Mesenchymal stem cell (in vitro differentiated cells and primary cell): ENCODE measurements at places on chromosomes 5 and 9.

DNA sequence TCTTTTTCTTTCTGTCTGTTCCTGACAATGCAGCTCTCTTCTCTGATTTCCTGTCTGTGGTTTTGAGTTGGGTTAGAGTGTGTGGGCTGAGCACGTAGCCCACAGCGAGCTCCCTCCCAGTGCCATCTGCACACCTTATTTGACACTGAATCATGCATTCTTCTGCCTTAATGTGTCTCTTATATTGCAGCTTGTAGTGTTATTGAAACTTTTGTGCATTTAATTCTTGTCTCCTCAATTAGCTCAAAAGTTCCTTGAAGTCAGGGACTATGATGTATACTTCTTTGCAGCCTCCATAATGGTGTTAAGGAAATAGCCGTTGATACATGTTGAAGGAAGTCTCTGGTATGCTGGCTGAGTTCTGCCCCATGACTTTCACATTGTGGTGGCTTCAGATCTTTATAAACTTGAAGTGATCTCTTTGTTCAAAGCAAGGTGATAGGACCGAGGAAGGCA, 576.2 kb upstream of the CLINT1 start:
- no peak overlapping the region for H3K4me3 ChIP-seq
- H3K4me1 ChIP-seq = peaks cover 2% of the 10 kb centered on the region
- no peaks in the 10 kb centered on the region for H3K27me3 ChIP-seq
- no peak overlapping the region for H3K27ac ChIP-seq

DNA sequence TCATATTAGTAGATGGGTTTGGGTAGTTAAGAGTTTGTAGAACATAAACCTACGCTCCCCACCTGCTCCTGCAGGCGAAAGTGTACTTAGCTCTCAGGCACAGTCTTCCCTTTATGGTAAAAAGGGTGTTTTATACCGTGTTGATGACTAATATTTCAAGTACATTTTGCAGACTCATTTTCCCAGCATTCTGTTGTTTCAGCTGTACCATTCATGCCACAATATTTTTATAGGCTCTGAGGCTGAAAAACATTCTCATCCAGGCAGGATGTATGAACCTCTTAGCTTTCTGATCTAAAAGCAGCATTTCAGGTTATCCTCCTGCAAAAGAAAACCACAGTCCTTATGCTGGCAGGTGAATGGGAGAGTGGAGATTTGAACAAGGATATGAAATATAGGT, 231.4 kb downstream of the NR2F1-AS1 start:
- no peak overlapping the region for H3K4me3 ChIP-seq
- H3K36me3 ChIP-seq = no peaks in the 10 kb centered on the region
- no peak for DNase-seq
- H3K27me3 ChIP-seq = no peaks in the 10 kb centered on the region
- peaks cover 7% of the 10 kb centered on the region for H3K4me1 ChIP-seq
- no peak overlapping the region for H3K27ac ChIP-seq

GRCh38 chr5:57316798-57317327, 143.0 kb downstream of the GPBP1 start:
- H3K4me3 ChIP-seq = no peak overlapping the region
- peaks cover 6% of the 10 kb centered on the region for H3K4me1 ChIP-seq
- no peak overlapping the region for H3K27ac ChIP-seq
- H3K27me3 ChIP-seq = peaks cover 9% of the 10 kb centered on the region

DNA sequence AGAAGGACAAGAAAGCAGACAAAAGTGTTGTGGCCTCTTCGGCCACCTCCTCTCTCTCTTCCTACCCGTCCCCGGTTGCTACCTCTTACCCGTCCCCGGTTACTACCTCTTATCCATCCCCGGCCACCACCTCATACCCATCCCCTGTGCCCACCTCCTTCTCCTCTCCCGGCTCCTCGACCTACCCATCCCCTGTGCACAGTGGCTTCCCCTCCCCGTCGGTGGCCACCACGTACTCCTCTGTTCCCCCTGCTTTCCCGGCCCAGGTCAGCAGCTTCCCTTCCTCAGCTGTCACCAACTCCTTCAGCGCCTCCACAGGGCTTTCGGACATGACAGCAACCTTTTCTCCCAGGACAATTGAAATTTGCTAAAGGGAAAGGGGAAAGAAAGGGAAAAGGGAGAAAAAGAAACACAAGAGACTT, 2.4 kb downstream of the EGR1 start:
- H3K36me3 ChIP-seq = peaks cover 13% of the 10 kb centered on the region
- no peak overlapping the region for H3K27ac ChIP-seq
- H3K4me3 ChIP-seq = no peak overlapping the region
- no peaks in the 10 kb centered on the region for H3K27me3 ChIP-seq

- peak; percentile 80 for DNase-seq
- H3K4me1 ChIP-seq = peaks cover 10% of the 10 kb centered on the region
- peak overlapping the region; percentile 34 for H3K27ac ChIP-seq
- H3K27me3 ChIP-seq = no peaks in the 10 kb centered on the region
- H3K36me3 ChIP-seq = no peaks in the 10 kb centered on the region
Measured at GRCh38 chr9:76576344-76576743, 117.4 kb downstream of the GCNT1 start.

- no peak overlapping the region for H3K27ac ChIP-seq
- DNase-seq = peak; percentile 18
- no peak overlapping the region for H3K4me3 ChIP-seq
- H3K4me1 ChIP-seq = no peaks in the 10 kb centered on the region
Measured at GRCh38 chr9:28264368-28264767, 691.1 kb upstream of the C9orf72 start.

- H3K4me3 ChIP-seq = no peak overlapping the region
- peak; percentile 31 for DNase-seq
- no peak overlapping the region for H3K27ac ChIP-seq
- H3K27me3 ChIP-seq = no peaks in the 10 kb centered on the region
Measured at GRCh38 chr9:108033976-108034964, 544.7 kb upstream of the KLF4 start.

DNA sequence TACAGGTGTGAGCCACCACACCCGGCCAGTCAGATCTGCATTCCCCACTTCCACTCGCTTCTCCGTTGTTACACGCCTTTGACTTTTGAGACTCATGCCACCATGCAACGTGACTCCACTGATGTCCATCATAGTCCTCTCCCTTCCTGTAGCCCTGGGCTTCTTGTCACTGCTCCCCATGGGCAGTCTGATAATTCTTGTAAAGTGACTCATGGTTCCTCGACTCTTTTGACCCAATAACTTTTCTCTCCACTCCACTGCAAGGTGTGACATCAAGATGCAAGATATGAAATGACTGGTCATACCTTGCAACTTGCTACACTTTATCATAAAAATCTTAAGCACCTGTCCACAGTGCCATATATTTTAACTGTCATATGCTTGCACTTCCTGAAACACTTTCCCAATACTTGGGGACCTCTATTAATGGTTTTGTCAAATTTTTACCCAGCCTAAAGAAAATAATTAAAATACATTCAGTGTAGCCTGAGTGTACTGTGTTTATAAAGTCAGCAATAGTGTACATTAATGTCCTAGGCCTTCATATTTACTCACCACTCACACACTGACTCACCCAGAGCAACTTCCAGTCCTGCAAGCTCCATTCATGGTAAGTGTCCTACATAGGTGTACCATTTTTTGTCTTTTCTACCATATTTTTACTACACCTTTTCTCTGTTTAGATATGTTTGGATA, 18.6 kb upstream of the ANKRD18A start:
- H3K36me3 ChIP-seq = no peaks in the 10 kb centered on the region
- H3K4me3 ChIP-seq = no peak overlapping the region

GRCh38 chr5:66553368-66553912, 42.8 kb upstream of the MAST4 start:
- H3K27me3 ChIP-seq = no peaks in the 10 kb centered on the region

DNA sequence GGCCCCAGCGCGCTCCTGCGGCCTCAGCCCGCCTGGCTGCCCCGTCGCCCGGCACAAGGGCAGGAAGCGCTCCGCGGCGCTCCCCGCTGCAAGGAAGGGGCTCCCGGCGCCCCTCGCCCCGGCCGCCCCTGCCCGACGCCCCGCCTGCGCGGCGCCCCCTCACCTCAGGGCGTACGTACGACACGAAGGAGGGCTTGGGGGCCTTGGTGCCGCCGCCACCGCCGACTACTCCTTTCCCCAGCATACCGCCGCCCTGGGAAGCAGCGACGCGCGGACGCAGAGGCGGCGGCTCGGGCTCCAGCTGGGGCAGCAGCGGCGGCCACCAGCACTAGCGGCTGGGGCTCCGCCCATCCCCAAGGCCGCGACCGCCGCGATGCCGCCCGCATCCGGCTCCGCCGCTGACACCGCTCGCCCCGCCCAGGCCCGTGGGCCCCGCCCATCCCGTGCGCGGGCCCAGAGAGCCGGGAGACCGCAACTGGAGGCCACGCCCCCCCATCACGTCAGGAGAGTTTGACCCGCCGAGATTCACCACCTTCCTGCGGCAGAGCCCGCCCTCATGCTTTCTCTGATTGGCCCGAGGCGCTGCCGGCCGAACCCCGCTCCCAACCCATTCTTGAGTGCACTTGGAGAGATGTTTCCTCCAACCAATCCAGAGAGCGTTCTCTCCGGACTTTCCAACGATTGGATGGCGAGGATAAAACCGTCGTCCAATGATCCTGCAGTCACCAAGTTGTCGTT, at the start of gene MTMR12:
TSS of gene MTMR12 (minus strand) at position 345 of the 738 bp plus-strand sequence. CDS start at position 244, 101 bp downstream.
- no peaks in the 10 kb centered on the region for H3K27me3 ChIP-seq
- peak within 1 kb of the TSS; percentile 88 for H3K4me3 ChIP-seq
- H3K4me1 ChIP-seq = peaks cover 8% of the 10 kb centered on the region
- no peaks in the 10 kb centered on the region for H3K36me3 ChIP-seq
- DNase-seq = peak; percentile 99

DNA sequence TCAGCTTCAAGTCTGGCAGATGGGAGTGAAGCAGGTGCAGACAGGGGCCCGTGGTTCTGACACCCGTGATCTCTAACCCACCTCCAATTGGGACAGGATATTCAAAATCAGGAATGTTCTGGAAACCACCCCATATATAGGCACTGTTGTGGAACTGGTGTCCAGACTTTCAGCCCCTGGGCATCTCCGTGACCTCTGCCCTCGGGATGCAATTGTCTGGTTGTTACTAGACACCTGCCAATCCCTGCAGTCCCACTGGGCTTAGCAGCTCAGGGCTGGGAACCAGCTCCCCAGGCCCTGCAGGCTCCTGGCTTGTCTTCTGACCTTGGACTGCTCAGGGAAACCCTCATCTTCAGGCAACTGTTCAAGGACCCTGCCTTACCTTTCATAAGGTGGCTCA, 38.8 kb downstream of the NTNG2 start:
- H3K4me1 ChIP-seq = peaks cover 4% of the 10 kb centered on the region
- peaks cover 63% of the 10 kb centered on the region for H3K27me3 ChIP-seq
- DNase-seq = no peak
- no peak overlapping the region for H3K4me3 ChIP-seq
- no peaks in the 10 kb centered on the region for H3K36me3 ChIP-seq

DNA sequence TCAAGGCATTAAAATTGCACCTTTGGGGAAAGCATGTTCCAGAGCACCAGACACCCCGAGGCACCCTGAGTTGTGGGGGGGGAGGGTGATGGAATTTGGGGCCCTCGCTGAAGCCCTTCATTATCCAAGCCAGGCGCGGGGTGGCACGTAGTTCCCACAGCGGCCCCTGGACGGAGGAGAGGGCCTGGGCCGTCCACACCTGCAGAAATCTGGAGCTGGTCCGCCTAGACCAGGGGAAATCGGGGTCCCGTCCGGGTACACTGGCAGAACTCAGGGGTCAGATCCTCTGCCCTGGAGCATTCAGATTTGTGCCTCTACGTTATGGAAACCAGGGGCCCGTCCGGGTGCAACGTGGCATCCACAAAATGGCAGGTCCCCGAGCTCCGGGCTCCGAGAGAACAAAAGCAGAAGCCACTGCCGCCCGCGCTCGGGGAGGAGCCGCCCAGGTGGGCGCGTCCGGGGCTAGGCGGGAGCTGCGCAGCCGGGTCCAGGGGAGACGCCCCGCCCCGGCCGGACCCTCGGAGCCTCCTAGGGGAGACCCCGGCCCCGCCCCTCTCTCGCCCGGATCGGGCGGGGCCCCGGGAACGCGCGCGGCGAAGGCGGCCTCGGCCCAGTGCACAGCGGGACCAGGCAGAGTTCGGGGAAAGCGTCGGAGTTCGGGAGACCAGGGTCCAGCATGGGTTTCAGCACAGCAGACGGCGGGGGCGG, at the start of gene PLEKHG4B:
TSS of gene PLEKHG4B (plus strand) at position 613 of the 708 bp plus-strand sequence. CDS start at position 677, 64 bp downstream.
- H3K27ac ChIP-seq = no peak within 1 kb of the TSS
- DNase-seq = no peak
- no peaks in the 10 kb centered on the region for H3K36me3 ChIP-seq
- H3K4me3 ChIP-seq = peak within 1 kb of the TSS; percentile 44

DNA sequence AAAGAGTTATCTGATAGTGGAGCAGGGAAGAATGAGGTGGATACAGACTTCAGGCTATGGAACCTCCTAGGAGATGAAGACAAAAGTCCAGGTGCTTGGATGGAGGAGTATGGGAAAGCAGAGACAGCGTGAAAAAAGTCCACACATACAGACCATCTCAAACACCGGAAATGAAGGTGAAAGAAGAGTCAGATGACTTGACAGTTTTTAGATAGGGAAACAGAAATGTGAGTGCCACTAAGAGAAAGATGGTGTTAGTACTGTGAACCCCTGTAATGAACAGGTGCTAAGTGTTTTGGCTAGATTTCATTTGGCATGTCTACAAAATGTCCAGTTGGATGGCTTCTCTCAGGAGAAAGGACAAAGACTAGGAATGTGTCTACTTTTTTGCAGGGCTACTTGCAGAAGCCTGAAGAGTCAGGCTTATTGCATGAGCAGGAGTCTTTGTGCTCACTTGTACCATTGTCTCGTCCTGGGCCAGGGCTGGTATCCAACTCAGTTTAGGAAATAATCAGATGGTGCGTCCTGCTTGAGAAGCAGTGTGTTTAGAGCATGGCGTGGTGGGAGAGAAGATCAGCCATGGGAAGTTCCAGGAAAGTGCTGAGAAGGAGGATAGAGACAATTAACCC, 90.6 kb upstream of the STARD4 start:
- H3K4me3 ChIP-seq = no peak overlapping the region
- H3K27me3 ChIP-seq = peaks cover 3% of the 10 kb centered on the region
- no peak for DNase-seq

GRCh38 chr5:43256261-43256966, 56.8 kb downstream of the HMGCS1 start:
- H3K27ac ChIP-seq = no peak overlapping the region
- DNase-seq = no peak
- no peaks in the 10 kb centered on the region for H3K36me3 ChIP-seq
- H3K4me1 ChIP-seq = no peaks in the 10 kb centered on the region

GRCh38 chr5:136141561-136141960, 8.9 kb downstream of the SMAD5 start:
- no peak for DNase-seq
- no peak overlapping the region for H3K27ac ChIP-seq
- H3K36me3 ChIP-seq = no peaks in the 10 kb centered on the region
- H3K4me1 ChIP-seq = peaks cover 3% of the 10 kb centered on the region
- no peaks in the 10 kb centered on the region for H3K27me3 ChIP-seq
- H3K4me3 ChIP-seq = no peak overlapping the region

DNA sequence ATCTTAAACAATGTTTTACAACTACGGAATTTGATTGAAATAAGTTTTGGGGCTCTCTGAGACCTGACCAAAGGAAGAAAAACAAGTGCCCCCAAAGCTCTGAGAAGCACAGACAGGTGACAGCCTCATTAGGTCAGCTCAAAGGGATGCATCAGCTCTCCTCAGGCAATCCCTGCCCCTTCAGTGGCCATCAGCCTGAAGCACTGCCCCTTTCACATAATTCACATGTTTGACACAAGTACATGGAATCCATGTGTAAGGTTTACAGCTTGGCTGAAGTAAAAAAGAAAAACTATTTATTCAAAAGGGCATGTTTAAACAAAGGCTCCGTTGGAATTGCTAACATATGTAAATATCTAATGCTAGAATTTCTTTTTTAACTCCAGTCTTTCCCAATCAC, 56.3 kb downstream of the TSSK1B start:
- H3K4me1 ChIP-seq = no peaks in the 10 kb centered on the region
- no peaks in the 10 kb centered on the region for H3K36me3 ChIP-seq
- H3K27me3 ChIP-seq = no peaks in the 10 kb centered on the region
- peak; percentile 11 for DNase-seq
- H3K27ac ChIP-seq = no peak overlapping the region
